ENCODE measurements at places on chromosomes 7 and 10.

- no peak for DNase-seq
Observed at GRCh38 chr10:69802424-69803161, 887 bp downstream of the COL13A1 start.

GRCh38 chr7:29613100-29613499, 49.5 kb downstream of the PRR15 start:
- DNase-seq, result no peak

DNA sequence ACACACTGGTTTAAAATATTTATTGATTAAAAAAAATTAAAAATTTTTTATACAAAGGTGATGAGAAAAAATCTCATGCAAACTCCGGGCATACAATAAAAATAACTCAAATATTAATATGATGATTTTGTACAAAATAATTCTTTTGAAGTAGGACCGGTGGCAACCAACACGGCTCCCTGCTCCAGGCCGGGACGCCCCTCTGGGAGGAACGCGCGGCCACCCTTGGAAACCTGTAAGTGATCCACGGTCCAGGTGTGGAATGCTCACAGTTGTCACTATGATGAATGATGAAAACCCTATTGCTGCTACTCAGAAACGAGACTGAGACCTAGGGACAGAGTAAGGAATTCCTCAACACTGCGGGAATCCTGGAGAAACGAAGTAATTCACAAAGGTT, 219.1 kb downstream of the TCERG1L start:
- DNase-seq, result no peak

DNA sequence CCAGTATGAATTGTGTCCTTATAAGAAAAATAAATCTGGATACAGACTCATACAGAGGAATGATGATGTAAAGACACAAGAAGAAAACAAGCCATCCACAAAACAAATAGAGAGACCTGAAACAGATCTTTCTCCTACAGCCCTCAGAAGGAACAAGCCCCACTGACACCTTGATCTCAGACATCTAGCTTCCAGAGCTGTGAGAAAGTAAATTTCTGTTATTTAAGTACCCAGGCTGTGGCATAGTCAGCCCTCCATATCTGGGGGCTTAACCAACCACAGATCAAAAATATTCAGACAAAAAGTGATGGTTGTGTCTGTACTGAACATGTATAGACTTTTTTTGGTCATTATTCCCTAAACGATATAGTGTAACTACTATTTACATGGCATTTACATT, 23.9 kb upstream of the ANKRD1 start:
- DNase-seq, result no peak

GRCh38 chr7:5758286-5758685, 23.2 kb downstream of the RNF216 start:
- DNase-seq, result no peak

- no peak for DNase-seq
Observed at GRCh38 chr10:80909254-80909653, 371.6 kb downstream of the SH2D4B start.

GRCh38 chr7:72032934-72033333, 379.2 kb downstream of the CALN1 start:
- DNase-seq, result no peak

DNA sequence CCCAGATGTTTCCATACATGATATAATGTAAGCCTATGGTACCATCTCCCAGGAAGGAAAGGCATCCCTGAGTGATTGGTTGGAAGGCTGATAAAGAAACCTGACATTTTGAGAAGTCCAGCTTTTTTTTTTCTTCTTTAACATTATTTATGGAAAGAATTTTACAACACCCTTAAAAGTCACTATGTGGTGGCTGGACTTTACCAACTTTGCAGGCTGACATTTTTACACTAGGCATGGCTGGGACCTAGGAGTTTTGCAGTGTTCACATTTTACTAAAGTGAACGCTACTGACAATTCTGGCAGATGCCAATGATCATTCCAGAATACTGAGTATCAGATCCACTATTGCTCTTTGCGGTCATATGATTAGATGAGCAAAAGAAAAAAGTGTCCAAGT, 239.9 kb downstream of the GLI3 start:
- no peak for DNase-seq

DNA sequence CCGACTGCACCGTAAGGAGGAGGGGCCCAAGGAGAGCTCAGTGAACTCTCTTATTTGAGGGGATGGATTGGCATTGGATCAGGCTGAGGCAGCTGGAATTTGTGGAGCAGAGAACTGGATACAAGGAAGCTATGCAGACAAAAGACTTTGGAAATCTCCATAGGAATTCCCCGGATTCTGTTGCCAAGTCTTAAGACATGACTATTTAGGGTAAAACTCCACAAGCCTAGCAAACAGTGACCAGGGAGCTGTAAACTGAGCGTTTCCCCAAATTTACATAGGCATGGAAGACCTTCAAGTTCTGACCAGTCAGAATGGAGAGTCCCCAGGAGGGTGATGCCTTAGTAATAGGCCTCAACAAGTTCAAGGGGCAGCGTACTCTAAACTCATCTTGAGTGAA, 82.5 kb upstream of the PCBD1 start:
- no peak for DNase-seq

GRCh38 chr10:84204122-84204521, 9.8 kb downstream of the CDHR1 start:
- no peak for DNase-seq

DNA sequence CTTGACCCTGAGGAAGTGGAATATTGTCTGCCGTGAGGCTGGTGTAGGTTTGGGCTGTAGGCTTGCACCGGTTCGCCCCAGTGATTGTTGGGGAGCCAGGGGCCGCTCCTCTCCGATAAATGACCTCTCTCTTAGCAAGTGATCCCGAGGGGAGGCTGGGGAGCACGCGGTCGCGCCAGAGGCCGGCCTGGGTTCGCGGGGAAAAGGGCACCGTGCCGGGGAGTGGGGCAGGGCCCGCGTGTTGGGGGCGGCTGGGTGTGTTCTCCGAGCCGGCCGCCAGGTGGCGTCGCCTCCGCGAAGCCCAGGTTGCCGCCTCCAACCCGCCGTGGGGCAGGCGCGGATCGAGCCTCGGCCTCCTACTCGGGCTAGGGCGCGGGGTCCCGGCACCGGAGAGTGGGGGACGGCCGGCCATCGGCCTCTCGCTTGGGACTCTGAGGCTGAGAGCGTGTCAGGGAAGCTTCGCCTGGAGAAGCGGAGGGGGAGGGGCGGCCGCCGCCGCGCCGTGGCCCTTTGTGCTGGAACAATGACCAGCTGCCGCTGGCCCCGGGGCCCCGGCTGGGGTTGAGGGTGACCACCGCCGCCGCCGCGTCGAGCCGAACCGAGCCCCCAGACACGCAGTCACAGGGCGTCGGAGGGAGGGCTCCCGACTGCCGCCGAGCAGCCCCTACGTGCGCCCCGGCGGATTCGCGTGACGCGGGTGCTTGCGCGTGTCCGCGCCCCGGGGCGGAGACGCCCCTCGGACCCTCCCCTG, 442 bp upstream of the LZTS2 start:
- no peak for DNase-seq

GRCh38 chr10:79442171-79443040, 3.0 kb downstream of the ZCCHC24 start:
- DNase-seq, result no peak

DNA sequence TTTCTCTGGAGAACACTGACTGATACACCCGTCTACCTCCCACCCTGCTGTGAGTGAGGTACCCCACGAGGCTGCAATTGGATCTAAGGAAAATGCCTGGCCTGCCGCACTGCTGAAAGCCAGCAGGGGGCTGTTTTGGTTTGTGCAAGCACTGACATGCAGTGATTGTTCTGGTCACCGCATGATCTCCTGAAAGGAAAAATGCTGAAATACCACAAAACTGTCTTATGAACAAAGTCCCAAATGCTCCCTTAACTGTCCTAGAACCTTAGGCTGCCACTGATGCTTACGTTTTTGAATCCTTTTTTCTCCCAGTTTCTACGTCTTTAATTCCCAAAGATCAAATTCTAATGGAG, 132.7 kb downstream of the JCAD start:
- peak; percentile 83 for DNase-seq

- DNase-seq, result peak; percentile 55
Observed at GRCh38 chr10:69087590-69088470, at the start of gene SRGN. SRGN (plus strand) TSS chr10:69088103; CDS start chr10:69088158, 55 bp downstream.

- DNase-seq, result peak; percentile 31
Observed at GRCh38 chr7:6385110-6385781, 62.5 kb downstream of the DAGLB start.

DNA sequence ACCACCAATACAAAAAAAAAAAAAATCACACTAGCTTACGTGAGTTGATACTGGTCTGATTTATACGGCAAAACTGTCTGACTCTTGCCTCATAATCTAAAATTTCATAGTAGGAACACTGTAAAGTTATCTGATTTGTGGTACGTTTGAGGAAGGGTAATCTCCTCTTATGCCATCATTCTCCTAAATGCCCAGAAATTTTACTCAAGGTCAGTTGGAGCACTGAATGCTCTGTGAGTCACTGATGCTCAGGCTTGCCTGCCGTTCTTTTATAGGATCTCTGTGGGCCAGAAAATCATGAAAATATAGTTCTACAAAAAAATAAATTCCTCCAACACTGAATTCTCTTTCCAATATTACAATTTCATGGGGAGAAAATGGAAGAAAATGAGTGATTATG, 135.7 kb downstream of the PDE1C start:
- no peak for DNase-seq

DNA sequence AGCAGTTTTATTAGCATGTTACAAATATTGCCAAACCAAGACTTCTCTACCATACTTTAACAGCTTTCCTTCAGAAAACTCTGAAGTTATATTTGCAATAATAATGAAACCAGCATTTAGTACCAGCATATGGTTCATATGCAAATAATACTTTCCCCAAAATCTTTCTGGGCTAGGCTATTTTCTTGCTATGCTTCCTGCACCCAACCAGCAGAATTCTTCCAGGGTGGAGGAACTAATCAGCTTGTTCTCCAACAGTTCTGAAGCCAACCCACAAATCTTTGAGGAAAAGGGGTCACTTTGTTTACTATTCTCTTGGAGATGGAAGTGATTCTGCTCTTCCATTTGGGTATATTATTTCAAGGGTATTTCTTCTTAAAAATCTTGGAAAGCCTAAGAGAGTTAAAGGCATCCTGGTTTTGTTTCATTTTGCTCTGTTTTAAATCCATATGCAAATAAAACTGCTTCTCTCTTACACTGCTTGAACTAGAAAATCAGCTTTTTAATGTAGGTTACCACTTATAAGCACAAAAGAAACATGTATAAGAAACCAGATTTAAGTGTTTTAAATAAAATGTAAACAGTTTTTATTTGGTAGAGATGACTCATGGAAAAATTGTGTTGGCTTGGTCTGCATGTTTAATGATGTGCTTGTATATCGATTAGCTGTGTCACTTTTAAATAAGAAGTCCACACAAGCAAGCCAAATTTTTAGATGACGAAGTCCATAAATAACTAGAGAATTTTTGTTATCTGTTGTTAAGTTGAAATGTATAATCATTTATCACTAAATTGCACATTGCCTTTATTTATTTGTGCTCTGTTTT, 103.7 kb downstream of the HECTD2 start:
- DNase-seq, result no peak

DNA sequence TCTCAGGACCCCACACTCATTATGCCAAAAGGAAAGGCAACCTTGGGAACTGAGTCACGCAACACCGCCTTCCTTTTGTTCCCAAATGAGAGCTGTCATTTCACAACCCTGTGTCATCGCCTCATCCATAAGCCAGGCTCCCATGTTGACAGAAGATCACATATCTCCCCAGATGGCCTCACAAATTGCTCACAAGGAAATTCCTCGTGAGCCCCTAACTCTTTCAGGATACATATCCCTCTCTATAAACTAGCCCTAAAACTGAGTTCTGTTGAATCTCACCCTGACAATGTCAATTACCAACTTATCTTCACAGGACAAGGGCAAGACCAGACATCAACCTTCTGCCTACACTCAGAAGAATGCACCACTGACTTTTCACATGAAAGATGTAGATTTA, 22.6 kb downstream of the CCDC3 start:
- no peak for DNase-seq

DNA sequence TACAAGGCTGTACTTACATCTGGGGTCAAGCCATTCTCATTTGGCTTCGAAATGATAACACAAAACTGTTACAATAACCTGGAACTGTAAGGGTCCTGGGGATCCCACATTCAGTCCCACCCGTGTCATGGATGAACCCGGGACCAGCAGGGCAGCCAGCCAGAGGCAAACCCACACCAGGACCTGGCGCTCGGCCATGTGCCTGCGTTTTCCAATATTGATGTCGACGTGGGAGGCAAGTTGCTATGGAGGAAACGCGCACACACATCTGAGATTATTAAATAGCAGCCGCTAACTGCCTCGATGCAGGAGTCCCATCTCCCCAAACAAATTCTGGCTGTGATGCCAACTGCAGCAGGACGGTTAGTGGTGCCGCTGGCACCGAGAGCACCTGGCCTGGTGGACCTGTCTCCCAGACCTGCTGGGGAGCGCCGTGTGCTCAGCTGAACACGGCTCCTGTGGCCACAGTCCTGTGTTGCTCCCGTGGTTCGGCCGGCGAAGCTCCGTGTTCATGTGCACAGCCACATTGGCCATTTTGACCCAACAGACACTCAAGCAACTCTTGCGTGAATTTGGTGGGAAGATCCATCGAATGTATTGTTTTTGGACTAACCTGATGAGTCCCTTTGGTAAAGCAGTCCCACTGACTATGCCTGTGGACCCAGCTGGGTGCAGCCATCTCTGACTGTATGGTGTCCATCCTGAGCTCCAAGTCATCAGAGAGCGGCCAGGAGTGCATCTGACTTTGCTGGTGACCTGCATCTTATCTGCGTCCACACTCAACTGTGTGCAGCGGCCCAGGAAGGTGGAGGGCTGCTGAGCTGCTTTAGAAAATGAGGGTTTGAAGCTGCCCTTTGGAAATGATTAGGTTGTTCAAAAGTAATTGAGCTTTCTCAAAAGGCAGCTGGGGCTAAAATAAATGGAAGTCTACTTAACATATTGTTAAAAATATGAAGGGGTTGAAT, 398.2 kb downstream of the DNAJB6 start:
- DNase-seq, result no peak

DNA sequence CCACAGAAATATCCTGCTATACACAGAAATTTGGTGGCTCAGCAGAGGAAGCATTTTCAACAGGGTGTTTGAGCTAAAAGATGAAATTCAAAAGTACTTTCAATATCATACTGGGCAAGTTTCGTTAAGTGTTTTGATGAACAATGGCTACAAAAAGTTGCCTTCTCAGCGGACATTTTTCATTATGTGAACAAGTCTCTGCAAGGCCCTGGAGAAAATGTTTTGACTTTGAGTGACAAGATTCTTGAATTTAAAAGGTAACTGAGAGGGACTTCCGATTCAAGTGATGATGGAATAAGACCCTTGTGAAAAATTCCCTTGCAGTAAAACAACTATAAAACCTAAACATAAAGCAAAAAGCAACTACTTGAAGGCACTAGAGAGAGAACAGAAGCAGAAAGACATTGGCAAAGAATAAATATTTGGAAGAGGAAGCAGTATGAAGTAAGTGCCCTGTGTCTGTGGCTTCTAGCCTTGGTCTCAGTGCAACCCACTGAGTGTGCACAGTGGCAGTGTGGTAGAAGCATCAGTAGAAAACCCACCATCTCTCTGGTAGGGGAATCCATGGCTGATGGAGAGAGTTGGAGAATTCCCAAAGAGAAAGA, 62.5 kb upstream of the NAMPT start:
- no peak for DNase-seq

All from brain pericyte (primary cell).